Calu3 (cell line): ENCODE measurements at places on chromosomes 13 and 19.

DNA sequence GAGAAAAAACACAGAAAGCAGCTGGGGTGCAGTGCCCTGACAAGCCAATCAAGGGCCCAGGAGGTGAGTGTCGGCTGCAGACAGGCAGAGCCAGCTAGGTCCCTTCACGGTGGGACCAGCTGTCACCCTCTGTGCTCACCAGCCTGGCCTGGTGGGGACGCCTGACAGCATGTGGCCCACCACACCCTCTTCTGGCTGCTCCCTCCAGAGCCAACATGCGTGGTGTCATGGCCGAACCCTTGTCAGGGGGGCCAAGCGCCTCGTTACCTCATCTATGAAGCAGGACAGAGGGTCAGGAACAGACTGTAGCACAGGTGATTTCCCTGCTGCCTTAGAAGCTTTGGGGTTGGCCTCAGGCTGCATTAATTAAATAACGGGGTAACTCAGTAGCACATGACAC lies 40.0 kb upstream of the ISYNA1 start:
- no peak for DNase-seq

DNA sequence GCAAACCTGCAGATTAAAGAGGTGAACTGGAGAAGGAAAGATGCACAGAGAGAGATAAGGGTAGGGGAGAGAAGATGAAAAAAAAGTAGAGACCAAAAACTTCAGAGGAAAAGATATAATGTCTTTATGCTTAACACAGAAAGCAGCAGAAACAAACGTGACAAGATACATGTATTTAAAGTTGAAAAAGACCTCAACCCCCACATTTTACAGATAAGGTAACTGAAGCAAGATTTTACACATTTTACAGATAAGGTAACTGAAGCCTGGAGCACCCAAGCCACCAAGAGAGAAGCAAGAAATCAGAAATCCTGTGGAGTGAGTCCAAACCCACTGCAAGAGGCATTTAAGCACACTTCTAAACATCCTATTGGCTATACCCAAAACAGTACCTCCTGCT lies 185.3 kb downstream of the TBC1D4 start:
- no peak for DNase-seq

DNA sequence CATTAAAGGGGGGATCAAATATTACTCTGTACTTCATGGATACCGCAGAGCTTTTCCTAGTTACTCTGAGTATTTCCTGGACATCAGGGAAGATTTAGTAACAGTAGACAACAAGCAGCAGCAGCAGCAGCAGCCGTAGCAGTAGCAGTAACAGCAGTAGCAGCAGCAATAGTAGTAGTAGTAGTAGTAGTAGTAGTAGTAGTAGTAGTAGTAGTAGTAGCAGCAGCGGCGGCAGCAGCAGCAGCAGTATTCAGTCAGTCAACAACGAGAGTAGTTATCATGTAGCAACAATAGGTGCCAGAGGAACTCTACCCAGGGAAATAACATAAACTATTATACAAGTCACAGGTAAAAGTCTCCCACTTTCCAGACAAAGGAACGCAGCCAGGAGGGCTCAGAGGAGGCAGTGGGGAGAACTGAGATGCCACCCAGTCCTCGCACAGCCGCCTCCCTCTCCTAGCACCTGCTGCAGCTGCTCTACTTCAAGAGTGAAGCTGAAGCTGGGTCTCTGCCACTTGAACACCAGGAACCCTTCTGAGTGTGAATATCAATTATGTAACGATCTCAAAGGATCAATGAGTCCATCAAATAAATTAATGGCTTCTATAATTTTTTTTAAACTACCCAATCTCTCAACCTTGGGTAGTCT lies 1.3 kb upstream of the DOCK9 start:
- no peak for DNase-seq

DNA sequence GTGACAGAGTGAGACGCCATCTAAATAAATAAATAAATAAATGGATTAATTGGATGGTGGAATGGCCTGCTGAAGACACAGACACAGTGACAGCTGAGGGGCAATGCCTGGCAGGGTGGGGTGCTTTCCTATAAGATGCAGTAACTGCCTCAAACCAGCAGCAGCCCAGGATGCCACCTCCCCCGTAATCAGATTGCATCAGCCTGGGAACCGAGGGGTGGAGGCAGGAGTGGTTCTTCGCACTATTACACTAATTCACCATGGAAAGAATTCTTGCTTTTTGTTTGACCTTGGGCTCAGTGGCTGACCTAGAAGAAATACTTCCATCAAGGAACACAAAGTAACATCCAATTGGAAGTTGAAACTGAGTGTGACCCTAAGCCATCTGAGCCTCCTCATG lies 31.6 kb upstream of the USP12 start:
- DNase-seq = no peak

DNA sequence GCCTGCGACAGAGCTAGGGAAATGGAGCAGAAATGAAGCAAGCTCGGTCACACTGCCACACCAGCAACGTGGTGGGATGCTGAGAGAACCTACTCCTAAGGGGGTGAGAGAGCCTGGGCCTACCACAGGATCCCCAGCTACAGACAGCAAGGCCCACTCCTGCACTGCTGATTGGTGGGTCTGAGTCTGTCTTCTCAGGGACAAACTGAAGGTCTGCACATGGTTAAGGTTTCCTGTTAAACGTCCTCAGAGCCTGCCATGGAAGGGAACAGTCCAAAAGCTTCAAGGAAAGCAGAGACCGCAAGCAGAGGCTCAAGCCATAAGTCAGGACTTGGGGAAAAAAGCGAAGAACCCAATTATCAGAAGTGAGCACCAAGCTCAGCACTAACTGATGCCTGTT lies 53.5 kb upstream of the MED4 start:
- no peak for DNase-seq

DNA sequence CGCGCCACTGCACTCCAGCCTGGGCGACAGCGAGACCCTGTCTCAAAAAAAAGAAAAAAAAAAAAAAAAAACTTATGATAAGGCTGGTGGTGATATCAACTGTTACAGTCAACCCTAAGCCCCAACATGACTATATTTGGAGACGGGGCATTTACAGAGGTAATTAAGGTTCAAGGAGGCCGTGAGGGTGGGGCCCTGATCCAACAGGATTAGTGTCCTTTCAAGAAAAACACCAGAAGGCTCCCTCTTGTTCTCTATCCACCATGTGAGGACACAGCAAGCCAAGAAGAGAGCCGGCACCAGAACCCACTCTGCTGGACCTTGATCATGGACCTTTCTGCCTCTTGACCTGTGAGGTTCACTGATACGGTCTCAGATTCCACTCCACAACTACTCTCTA lies 14.1 kb downstream of the MIER2 start:
- DNase-seq = no peak

DNA sequence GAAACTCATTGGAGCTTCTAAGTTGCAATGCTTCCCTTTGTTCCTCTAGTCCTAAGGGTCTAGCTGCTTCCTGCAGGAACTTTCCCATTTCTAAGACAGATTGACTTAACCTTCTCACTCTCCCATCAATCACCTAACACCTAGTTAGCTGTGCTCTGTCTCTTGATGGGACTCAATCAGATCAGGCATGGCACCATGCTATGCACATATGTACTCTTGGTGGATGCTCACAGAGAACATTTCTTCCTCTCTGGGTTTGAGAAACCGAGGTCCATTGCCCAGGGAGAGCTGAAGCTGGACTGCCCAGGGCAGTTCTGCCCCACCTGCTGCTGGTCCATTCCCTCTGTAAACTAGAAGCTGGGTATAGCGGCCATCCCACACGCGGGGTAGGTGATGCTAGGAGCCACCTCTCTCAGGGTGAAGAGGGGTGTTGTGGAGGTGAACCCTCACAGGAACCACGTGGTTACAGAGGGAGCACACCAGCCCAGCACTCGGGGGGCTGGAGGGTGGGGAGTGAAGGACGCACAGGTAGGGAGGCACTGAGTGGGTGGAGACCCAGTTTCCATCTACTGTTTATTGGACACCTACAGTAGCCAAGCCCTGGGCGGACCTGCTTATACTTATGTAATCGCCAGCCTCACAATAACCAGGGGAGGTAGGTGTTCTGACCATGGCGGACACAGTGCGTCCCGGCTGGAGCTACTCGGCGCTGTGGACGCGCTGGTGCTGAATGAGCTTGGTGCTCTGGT lies 3.1 kb upstream of the UBE2M start:
- no peak for DNase-seq

GRCh38 chr13:40483601-40484000 lies 182.8 kb downstream of the FOXO1 start:
- DNase-seq = no peak
